ENCODE measurements at places on chromosomes 3 and 15.
A peak's percentile ranks its signal among the peaks of the same experiment; 100 is the strongest.

- DNase-seq: no peak
Observed at GRCh38 chr15:32706704-32707103, 11.1 kb upstream of the GREM1 start.

- DNase-seq: no peak
Observed at GRCh38 chr15:58489289-58490085, 57.7 kb downstream of the LIPC start.

DNA sequence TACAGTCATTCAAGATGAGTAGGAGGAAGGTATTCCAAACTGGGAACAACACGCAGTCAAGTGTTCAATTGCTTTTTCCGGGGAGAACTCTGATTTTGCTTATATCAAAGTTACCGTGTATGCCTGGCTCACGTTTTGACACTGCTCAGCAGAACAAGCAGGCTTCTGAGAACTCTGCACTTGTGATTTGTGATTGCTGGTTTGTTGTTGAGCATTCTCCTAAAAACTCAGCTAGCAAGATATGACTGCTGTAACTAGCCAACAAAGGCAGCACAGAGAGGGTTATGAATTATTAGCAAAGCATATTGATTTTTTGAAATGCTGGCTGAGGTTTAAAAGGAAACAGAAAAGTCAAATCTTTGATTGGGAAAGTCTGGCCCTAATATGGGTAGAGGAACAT lies 151.7 kb downstream of the ZPLD1 start:
- no peak for DNase-seq

- DNase-seq: no peak
Observed at GRCh38 chr3:139975594-139976365, 40.8 kb downstream of the CLSTN2 start.

GRCh38 chr3:26438325-26438940 lies 184.1 kb upstream of the LRRC3B start:
- no peak for DNase-seq

DNA sequence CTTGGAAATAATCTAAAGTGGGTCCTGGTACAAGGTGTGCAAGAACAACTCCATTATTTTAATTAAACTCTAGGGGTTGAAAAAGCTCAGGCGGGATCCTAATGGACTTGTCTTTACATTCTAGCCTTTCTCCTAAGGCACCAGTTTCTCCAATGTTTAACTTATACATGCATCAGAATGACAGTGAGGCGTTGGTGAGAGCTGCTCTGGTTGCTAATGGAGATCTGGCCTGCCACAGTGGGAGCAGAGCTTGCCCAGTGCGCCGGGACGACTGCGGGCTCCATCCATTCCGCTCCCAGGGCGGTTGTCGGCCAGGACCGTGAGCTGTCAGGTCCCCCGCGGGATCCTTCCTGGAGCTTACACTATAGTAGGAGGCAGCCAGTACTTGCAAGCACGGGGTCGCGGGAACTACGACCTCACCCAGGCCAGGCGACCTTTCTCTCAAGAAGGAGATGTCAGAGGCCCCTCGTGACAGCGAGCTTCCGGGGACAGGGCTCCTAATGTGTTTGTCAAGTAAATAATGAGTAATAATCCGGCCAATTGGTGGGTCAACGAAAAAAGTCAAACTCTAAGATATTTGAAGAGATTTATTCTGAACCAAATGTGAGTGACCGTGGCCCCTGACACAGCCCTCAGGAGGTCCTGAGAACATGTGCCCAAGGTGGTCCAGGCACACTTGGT lies 991 bp upstream of the HIGD1A start:
- no peak for DNase-seq

- no peak for DNase-seq
Observed at GRCh38 chr15:67039384-67040075, 25.9 kb upstream of the SMAD3 start.

GRCh38 chr3:97967966-97968365 lies 4.3 kb downstream of the RIOX2 start:
- DNase-seq: no peak

DNA sequence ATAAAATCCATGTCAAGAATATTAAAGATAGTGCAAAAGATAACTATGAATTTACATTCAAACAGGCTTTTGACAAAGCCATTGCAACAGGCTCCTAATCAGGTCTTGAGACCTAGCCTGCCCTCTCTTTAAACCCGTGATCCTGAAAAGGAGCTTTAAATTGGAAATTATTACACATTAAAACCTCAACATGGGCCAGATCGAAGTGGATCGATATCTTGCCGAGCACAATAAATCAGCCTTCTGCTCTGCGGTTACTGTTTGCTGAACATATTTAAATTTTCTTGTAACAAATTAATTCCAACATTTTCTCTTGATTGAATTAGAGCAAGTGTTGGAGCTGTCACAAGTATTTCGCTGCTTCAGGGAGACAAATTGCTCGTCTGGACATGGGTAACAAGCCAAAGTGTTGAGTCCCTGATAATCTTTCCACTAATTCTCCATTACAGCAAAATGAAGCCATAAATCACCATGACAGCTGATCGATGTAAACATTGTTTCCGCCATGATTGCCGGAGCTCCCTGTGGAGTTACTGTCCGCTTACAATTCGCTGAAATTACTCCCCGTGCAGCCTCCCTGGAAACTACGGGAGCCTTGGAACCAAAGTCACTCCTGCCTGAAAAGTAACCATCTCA lies 47.6 kb downstream of the SHOX2 start:
- DNase-seq: peak; percentile 49

DNA sequence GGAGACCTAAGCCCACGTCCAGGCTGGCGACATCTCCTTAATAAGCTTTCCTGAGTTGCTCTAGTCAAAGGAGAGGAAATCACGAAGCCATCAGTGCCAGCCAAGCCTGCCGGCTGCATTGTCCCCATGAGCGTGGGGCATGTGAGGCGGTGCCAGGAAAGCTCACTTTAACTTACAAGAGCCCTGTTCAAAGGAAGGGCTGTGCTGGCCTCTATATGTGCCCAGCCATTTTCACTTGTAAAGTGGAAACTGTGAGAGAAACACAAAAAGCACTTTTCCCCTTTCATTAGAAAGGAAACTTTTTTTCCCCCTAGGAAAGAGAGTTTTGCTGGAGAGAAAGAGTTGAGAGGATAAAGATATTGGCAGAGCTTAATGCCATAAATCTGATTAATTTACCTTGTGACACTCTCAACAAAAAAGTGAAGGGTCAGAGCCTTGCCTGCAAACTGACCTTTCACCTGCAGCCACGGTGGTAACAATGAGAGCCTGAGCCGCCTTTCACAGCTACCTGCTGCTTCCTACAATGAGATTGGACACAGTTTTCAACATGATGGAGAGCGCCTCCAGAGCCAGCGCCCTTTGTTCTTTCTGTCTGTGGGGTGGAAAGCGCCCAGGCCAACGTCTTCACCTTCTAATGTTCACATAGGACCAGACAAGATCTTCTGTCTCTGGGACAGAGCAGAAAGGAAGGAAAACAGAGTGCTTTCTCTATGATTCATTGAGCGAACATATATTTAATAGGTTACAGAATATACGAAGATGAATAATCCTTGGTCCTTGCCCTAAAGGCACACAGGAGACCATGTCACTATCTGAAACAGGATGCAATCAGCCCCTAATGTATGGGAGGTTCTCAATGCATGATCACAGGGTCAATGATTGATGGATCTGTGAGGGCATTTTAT lies 233.1 kb upstream of the HES1 start:
- peak; percentile 70 for DNase-seq

- DNase-seq: no peak
Observed at GRCh38 chr3:13785351-13785750, 94.5 kb downstream of the WNT7A start.

DNA sequence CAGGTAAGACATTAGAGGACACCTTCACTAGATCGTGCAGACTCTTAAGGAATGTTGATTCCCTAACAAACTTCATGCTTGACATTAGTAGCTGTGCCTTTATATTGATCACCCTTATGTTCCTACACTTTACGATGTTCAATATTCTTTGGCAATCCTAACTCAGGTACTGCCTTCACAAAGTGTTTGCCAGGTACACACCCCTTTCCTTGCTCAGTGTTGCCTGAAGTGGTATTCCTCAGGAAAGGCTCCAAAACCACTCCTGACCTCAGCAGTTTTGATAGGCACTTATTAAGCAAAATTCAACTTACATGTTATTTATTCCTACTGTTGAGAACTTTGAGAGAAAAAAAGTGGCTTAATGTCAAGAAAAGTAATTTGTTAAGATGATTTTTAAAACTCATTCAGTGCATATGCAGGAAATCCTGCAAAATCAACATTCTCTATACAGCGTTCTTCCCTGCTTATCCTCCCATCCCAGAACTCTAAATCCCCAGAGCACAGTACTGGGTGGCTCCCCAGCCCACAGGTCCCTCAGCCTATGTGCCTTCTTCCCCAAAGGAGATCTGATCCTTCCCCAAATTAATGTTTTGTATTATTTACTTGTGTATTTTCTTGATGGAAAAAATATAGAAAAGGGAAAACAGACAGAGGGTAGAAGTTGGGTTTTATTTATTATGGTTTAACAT lies 260.7 kb downstream of the MECOM start:
- DNase-seq: no peak

DNA sequence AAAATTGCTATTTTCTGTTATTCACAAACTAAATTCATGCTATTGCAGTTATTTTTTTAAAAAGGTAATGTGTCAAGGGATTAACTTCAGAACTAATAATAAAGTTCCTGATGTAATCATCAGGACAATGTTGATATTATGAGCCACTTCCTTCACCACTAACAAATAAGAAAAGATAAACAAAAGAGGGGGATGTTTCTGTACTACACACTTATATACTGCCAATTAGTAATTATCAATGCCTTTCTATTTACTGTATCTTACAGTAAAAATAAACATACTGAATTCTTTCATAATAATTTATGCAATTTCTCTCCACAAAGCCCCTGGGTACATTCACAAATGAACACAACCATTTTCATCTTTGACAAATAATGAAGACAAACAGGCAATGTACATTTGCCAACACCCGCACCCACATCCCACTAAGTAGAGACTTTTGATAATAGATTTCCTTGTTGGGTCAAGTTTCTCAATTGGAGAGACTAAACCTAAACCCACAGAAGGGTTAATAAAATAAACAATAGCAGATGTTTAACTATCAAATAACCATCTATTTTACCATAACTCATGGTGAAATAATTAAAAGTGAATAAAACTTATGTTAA lies 3.7 kb downstream of the CBLB start:
- no peak for DNase-seq

GRCh38 chr15:78133801-78134200 lies 2.6 kb upstream of the CIB2 start:
- DNase-seq: no peak

DNA sequence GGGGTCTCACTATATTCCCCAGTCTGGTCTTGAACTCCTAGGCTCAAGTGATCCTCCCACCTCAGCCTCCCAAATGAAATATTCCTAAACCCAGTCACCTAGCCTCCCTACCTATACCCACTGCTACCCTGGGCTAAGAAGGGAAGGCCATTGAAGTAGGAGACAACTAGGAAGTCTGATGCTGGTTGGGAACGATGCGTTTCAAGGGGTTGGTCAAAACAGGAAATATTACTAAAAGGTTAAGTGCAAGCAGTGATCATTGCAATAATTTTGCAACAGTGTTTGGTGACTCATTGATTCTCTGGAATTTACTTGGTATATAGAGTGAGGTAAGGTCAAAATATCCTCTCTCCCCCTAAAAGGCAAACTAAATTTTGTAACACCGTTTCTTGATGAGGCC lies 4.6 kb upstream of the UQCRC1 start:
- DNase-seq: no peak

- no peak for DNase-seq
Observed at GRCh38 chr3:142898346-142899213, 9.7 kb upstream of the PCOLCE2 start.

DNA sequence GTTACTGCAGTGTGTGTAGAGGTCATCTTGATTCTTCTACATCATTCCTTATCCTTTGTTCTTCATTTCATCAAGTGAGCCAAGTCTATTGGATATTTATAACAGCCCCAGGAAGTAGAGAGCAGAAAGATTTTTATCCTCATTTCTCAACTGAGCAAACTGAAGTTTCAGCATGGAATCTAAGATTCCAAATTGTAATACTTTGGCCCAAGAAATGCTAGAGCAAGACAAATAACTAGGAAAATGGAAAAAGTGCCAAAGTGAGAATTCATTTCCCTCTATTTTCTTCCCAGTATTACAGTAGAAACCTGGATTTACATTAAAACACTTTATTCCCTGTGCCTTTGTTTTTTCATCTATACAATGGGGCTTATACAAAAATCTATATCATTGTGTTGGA lies 346.8 kb downstream of the ARPP21 start:
- no peak for DNase-seq

DNA sequence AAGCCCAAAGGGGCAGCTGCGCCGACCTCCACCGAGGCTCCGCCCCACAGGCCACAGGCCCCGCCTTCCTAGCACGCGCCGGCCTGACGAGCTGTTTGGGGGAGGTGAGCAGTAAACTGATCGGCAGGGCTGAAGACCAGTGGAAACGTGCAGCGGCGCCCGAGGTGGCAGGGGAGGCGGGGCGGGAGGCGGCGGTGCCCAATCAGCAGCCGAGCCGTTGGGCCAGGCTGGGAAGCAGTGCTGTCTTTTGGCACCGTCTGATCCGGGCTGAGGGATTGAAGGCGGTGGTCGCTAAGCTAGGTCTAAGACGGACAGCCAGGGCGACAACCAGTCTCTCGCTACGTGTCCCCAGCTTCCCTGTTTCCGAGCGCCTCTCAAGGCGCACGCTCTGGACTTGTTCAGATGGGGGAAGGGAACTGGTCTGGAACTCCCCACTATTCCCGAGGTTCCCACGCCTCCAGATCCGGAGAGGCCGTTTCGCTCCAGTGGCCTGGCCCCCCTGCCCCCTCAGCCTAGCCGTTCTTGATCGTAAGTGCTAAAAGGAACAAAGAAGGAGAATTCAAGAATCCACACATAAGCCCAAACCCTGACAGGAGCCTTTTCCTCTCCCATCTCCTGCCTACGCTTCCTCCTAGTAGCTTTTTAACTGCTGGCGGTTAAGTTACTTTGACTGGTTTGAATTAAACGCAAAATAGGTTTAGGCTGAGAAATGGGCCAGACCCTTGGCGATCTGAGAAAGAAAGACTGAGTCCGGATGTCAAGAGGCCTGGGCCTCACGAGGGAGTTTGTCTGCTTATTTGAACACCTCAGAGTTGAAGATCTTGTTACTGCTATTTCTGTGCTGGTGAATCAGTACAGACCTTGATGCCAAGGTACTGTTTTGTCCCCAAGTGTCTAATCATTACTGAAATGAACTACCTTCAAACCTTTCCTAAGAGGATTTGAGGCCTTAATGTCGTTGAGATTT lies at the start of gene FMN1:
TSS of gene FMN1 (minus strand) at position 11 of the 967 bp plus-strand sequence. CDS start 39,800 bp downstream, outside the sequence.
- peak; percentile 62 for DNase-seq

- no peak for DNase-seq
Observed at GRCh38 chr3:53970661-53971060, 79.0 kb upstream of the SELENOK start.

DNA sequence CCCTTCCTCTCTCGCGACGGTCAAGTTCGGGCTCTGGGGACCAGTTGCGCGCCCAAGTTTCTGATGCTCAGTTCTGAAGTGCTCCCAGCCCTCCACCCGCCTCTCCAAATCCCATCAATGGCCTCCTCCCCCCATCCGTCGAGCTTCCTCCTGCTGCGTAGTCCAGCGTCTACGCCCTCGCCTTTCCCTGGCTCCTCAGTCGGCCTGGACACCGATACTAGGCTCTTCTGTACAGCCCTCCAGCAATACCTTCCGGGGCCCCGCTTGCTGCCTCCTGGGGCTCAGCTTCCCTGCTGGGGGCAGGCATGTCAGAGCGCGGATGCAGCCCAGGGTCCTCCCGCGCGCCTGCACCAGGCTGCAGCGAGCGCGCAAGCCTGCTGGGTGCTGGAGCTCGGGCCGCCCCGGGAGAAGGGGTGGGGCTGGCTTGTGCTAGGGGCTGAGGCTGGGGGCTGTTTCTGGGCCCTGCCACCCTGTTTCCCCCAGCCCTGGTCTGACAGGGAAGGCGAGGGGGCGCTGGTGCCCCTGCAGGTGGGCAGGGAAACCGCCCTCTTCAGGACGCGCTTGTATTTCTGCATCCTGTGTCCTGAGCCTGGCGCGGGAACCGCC lies 353.3 kb upstream of the SUCLG2 start:
- DNase-seq: no peak

Data from NCI-H2107 (cell line).